NB4 (cell line): ENCODE measurements at places on chromosomes 16 and 17.

- DNase-seq, result no peak
Observed at GRCh38 chr17:52145476-52145875, 13.0 kb downstream of the CA10 start.

DNA sequence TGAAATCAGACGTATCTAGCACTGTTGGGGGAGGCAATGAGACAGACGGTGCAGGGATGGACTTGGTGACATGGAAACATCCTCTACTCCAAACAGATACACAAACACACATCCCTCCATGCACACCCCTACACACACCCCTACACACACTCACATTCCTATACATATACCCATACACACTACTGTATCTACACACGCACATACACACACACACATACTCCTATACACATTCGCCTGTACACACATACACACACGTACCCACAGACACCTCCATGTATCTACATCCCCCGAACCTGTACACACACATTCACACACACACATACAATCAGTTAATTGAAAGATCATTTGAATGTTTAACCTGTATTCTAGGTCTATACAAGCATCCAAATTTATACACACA lies 53.5 kb downstream of the MAF start:
- DNase-seq, result no peak

GRCh38 chr17:79793924-79794304 lies 3.0 kb downstream of the CBX8 start:
- DNase-seq, result no peak

GRCh38 chr17:75468779-75469373 lies 12.4 kb downstream of the TMEM94 start:
- no peak for DNase-seq

GRCh38 chr16:19881028-19881427 lies 3.6 kb downstream of the GPRC5B start:
- DNase-seq, result no peak

GRCh38 chr16:2432801-2433505 lies 3.7 kb downstream of the CCNF start:
- DNase-seq, result no peak

- DNase-seq, result no peak
Observed at GRCh38 chr17:10294180-10294579, 78.6 kb downstream of the MYH13 start.

DNA sequence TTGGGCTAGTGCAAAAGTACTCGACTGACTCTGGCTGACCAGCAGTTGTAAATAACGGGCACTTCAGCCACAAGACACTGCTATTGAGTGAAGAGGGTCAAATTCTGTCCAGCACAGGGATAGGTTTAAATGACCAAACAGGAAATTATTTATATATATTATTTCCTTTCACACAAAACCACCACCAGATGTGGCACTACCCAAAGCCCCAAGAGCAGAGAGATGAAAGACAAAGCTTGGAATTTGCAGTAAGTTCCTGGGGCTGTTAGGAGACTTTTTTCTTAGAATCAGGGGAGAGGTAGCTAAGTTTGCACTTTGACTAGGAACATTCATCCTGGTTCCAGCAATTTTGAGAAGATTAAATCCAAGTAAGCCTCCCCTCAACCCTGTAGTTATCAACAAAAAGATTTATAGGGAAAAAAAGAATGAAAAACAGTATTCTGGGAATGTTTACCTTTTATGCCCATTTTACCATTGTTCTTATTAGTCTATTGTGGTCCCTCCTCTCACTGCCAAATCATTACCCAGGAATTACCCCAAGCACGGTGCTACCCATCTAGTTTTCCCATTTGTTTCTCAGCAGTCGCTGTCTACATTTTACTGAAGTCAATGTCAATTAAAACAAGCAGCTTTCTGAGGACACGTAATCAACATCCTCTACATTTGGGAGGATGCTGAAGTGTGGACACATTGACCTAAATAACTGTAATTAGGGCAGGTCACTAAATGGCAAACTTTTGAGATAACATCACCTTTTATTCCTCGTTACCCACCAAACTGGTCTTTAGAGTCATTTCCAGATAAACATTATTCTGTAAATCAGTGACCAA lies 43.5 kb downstream of the GRB7 start:
- peak; percentile 46 for DNase-seq

GRCh38 chr17:46831573-46832330 lies 13.3 kb upstream of the WNT3 start:
- no peak for DNase-seq

DNA sequence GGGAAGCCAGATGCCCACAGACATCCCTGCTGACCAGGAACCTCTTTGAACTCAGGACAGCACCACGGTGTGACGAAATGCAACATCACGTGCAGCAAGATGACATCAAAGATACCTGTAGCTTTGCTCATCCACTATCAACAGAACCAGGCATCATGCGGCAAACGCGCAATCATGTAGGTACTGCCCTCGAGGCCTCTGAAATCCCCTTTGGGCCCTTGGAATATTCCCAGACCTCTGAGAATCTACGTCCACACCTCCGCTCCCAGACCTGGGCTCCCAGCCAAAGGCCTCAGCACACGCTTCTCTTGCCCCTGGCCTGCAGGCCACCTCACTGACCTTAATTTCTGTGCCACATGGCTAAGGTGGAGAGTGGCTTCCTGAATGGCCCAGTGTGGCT lies 7.3 kb downstream of the CX3CL1 start:
- no peak for DNase-seq

DNA sequence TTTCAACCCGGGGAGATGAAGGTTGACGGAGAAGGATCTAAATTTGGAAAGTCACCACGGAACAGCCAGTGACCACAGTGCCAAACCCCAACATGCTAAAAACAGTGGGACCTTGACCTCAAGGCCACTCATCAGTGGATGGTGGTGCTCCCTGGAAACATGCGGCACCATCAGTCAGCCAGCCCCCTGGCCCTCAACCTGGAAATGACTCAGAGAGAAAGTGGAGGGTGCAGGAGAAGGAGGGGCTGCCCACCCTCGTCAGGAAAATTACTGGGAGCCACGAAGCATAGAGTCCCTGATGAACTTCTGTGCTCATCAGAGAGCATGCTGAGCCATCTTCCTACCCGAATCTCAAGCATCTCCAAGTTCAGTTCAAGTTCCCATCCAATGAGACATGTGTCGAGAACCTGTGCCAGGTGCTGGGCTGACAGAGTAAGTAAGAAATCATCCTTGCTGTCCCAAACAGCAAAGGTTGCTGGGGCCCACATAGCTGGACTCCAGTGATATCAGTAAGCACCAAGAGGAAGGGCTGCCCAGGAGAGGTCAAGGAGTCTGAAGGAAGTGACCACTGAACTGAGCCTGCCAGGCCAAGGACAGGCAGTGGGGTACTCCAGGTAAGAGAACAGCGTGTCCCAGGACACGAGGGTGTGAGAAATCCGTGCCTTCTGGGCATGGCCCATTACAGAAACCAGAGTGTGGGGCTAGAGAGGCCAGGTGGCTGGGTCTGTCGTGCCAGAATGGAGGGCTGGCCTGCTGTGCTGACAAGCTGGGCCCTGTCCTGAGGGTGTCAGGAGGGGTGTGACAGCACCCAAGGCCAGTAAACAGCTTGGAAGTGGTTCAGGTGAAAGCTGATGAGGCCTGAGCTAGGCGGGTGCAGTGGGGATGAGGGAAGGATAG lies 5.2 kb downstream of the PECAM1 start:
- peak; percentile 93 for DNase-seq

DNA sequence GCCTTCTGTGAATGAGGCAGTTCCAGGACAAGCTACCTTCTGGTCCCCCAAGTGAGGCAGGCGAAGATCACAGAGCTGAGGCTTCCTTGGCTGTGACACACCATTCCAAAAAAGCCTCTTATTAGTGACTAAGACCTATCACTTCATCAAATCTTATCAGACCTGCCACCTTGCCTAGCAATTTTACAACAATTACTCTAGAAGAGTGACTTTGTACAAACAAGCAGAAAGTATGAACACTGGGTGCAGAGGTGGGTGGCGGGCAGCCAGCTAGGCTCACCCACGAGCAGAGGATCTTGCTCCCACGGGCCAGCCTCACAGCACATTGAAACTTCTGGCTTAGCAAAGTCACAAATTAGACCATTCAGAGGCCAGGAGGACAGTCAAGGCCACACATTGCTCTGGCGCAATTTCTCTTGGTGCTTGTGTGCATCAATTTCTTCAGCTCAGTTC lies 2.2 kb upstream of the ICAM2 start:
- no peak for DNase-seq

DNA sequence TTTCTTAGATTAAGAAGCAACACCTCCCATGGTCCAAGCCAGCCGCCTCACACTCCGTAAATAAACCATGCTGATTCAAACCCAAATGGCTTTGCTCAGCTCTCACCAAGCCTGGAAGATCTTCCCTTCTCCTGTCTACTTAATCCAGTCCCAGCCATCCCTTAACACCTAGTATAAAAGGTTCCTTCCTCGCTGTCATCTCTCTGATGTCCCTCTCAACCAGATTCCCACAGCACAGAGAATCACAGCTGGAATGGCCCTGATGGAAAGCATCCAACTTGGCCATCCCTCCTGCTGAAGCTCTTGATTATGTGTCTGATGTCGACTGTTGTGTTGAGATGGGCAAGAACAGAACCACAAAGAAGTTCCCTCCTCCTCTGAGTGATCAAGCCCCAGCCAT lies 50.6 kb upstream of the ADCY9 start:
- DNase-seq, result no peak

DNA sequence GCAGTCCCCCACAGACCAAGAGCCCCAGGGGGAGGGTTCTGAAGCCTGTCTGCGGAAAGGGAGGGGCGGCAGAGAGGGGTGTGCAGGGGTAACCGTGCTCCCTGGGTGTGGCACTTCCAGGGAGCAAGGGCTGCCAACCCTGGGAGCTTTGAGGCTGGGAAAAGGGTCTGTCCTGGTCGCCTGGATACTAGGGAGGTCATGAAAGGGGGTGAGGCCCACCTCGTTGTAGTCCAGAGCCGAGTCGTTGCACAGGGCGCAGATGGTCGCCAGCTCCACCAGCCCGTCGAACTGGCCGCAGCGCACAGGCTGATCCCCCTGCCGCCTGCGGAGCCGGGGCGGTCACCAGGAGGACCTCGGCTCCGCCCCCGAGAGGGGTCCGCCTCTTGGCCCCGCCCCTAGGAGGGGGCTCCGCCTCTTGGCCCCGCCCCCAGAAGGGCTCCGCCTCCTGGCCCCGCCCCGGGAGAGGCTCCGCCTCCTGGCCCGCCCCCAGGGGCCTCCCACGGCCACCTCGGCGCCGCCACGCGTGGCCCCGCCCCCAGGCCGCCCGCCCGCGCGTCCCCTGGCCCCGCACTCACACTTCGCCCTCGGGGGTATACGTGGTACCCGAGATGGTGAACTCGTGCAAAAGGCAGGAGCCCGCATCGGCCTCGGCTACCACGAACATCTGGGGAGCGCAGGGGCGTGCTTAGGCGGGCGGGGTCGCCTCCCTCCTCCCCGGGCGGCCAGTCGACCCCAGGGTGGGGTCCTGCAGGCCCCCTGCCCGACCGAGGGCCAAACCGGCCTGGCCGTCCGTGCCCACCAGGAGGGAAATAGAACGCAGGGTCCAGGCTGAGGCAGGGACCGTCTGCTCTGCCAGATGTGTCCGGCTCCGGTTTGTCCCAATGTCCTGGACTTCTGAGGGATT lies 19.5 kb downstream of the ATP2A3 start:
- no peak for DNase-seq

DNA sequence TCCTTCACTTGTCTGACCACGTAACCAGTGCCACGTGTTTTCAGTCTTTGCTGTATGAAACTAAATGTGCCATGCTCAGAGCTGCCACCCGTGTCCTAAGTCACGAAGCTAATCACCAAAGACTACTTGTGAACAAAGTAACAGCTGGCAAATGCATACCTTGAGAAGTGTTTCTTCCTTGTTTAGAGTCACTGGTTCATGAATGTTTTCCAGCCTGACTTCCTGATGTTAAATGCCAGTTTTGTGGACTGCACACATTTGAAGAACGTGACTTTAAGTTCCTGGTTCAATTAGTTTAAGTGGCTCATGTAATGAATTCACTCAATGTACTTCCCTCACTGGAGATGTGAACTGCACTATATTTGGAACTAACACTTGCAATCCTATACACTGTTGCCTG lies 19.9 kb upstream of the KPNB1 start:
- DNase-seq, result no peak
